ENCODE measurements at places on chromosomes 3 and 15.

DNA sequence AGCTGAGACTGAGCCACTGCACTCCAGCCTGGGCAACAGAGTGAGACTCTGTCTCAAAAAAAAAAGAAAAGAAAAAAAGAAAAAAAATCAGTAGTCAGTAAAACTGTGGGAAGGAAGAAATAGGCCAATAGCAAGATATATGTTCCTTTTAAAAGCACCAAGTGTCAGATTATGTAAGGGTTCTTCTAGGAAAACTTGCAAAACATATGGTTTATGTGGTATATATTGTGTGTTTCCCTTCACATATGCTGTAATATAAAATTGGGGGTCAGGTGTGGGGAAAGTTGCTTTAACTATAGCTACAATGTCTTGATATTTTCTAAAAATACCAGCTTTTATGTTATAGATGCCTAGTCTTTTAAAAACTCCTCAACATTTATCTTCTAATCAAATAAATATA lies 64.6 kb downstream of the ESYT3 start:
- DNase-seq, result no peak

DNA sequence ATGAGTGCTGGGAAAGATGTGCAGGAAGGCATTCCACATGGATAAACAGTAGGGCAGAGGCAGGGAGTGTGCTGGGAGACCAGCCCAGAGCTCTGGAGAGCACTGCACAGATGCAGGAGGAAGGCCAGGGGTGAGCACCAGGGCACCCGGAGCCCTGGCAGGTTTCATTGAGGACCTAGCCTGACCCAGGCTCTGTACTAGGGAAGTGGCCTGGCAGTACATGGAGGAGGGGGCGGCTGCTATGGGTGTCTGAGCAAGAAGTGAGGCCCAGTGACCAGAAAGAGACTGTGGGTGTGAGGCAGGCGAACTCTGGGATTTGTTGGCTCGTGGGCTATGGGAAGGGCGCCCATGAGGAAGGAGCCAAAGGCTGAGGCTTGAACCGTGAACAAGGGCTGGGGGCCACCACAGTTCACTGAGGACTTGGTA lies 139.1 kb downstream of the DNAJB8 start:
- DNase-seq, result no peak

DNA sequence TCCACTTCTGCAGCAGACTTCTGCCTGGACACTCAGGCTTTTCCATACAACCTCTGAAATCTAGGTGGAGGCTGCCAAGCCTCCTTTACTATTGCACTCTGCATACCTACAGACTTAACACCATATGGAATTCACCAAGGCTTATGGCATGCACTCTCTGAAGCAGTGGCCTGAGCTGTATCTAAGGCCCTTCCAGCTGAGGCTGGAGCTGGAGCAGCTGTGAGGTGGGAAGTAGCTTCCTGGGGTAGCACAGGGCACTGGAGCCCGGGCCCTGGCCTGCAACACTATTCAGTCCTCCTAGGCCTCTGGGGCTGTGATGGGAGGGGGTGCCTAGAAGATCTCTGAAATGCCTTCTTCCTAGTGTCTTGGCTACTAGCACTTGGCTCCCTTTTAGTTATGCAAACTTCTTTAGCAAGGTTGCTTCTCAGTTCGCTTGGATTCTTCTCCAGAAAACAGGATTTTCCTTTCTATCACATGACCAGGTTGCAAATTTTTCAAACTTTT lies 186.6 kb upstream of the RORA start:
- DNase-seq, result no peak

DNA sequence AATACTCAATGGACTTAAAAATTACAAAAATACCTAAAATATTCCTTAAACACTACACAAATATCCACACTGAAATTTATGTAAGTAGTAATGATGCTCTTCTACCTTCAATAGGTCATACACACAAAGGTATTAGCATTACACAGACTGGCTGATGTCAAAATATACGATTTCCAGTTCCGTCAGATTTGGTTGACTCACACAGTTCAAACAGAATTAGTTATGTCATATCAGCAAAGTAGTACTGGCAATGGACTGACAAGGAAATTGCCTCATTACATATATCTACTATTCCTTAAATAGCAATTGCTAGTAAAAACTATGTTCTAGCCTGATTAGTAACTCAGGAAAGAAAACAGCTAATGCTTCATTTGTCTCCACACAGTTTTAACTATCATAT lies 70.8 kb downstream of the ADAM10 start:
- no peak for DNase-seq

DNA sequence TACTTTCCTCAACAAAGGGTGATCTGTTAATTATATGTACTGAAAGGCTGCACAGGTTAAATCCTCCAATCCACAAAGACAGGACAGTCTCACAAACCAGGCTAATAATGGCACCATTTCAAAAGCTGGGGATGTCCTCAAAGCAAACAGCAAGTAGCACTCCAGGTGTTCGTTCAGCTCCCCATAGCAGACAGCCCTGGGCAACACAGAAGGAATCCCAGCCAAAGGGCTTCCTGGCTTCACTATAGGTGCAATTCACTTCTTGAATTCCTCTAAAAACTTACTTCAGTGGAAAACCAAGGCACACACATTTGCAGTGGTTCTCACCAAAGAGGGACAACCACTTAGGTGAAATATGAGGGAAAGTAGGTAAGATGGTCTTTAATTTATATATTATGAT lies 166.7 kb downstream of the CTNNB1 start:
- DNase-seq, result no peak

GRCh38 chr15:100211855-100212850 lies 129.6 kb downstream of the ADAMTS17 start:
- DNase-seq, result no peak
